ENCODE measurements at places on chromosomes 2 and 18.
A peak's percentile ranks its signal among the peaks of the same experiment; 100 is the strongest.

DNA sequence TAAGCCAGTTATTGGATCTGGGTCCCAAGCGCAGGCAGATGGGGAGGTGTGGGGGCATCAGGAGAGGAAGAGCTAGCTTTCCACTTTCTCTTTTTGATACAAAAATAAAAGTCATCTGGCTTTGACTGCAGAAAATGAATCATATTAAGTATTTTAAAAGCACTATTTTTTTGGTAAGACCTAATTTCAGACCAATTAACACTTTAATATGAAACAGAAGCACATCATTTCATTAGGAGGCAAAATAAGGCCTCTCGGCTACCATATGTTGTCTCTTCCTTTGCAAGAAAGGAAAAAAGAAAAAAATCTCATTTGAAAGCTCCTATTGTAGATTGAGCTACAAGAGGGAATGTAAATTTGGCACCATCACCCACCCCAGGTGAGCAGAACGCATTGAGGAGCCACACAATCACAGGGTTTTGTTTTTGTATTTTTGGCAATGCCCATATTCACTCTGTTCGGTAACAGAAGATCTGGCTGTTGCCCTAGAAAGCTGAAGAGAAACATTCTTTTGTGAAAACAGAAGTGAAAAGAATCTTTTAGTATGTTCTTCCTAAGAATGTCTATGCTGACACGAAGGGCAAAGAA is 390.7 kb upstream of the ETAA1 start:
- no peak for DNase-seq

DNA sequence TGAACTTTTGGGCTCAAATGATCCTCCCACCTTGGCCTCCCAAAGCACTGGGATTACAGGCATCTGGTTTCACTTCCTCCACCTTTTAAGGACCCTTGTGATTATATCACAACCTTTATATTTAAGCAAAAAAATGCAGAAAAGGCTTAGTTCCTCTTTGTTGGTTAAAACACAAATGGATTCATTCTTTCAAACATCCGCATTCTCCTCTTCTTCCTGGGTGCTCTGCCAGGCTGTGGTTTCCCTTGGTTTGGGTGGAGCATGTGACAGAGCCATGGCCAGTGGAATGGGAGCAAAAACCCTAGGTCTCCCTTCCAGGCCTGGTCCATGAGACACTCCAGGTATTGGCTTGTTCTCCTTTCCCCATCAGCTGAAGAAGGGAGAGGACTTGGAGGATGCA is 9.9 kb upstream of the SLC66A3 start:
- DNase-seq = no peak

DNA sequence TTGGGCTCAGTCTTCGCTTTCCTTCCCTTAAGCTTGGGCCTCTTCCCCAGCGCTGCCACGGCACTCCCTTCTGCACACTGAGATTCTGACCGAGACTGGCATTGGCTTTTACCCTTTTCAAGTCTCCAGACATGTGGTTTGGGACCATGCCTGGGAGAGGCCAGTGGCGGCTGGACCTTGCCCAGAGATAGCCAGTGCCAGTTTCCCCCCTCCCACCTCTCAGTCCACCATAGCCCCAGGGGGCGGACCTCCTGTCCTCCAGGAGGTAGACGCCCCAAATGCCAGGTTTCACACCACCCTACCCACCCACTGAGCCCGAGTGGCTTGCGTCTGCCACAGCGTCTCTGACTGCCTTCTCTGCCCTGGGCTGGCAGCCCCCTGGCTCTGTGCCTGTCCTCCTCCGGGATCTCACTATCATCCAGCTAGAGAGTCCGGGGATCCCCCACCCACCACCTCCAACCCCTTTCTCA is 47.7 kb downstream of the INPP5D start:
- DNase-seq = no peak

DNA sequence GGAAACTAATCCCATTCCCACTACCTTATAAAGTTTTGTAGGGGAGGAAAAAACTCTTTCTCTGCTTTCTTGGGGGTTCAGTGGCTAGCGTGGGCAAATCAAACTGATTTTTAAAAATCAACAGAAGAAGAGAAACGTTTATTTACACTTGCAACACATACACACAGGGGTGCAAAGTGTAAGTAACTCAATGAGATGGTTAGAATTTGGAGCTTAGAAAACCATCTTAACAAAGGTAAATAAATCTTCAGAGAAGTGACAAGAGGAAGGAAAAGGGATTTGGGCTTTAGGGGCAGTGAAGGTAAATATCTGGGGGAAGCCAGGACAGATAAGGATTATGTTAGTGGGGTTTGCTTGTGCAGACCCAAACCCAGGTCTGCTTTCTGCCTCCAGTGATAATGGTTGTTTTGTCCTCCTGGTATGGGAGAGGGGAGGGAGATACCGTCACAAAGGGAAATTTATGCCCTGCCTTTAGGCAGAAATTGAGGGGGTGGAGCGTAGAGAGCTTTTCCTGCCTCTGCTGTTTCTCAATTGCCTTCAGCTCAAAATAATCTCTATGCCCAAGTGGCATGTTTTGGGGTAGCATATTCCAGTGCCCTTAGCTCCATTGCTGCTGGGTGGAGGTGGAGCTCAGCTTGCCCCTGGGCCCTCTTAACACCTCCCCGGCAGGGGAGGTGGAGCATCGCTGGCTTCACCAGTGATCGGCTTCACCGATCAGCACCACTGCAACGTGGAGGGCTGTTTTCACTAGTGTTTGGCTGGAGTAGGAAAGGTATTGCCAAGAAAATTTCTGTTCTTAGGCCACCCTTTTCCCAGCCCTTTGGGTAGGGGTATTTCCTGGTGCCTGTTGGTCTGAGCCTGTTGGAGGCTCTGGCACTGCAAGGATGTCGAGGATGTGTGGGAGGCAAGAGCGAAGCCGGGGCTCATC is 92.2 kb downstream of the TEX51 start:
- DNase-seq = no peak

- DNase-seq = no peak
These were observed 243.9 kb upstream of the ID2 start for GRCh38 chr2:8437949-8438400.

- DNase-seq = no peak
These were observed 3.0 kb downstream of the RBM45 start for GRCh38 chr2:178115271-178115670.

GRCh38 chr2:226137201-226137811 is 662.3 kb downstream of the IRS1 start:
- peak; percentile 29 for DNase-seq

DNA sequence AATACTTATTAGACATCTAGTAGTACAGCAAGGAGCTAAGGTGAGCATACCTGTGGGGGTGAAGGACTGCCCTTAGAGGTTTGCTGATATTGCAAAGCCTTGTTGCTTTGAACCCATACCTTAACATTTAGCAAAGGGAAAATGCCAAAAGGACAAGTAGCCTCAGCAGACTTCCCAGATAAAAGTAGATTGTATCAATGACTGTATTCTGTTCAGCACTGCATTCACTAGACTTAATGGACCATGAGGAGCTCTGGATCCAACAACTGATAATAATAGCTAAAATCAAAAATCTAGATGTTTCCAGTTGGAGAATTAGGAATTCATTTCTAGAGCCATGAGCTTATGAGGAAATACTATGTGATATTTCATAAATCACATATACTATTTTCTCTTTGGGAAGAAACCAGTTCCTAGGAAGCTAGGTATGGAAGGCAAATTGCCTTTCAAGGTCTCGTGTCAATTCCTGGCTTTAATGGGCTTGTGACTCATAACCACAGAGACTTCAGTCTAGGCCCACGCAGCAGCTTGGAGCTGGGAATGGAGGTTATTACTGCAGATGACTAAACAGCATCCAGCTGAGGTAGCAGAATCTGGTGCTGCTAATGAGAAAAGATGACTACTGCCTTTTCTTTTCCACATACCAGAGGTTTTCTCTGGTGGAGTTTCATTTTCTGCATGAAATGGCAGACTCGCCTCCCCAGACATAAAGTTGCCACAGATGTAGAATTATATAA is 191.2 kb upstream of the NABP1 start:
- DNase-seq = no peak

DNA sequence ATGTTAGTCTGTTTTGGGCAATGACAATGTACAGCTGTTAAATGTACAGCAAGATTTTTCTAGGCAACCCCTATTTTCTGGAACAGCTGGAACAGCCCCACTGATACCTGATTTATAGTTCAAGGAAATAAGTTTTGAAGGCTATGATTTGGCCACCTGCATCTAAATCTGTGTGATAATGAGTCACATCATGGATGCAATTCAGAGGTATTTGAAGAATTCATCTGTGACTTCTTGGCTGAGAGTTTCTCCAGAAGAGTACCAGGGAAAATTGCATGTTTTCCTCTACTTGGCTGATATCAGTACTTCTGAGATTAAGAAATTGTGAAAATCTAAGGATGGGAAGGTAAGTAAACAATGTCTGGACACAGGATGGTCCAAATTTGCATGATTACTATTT is 40.7 kb upstream of the NT5C1B start:
- DNase-seq = no peak

DNA sequence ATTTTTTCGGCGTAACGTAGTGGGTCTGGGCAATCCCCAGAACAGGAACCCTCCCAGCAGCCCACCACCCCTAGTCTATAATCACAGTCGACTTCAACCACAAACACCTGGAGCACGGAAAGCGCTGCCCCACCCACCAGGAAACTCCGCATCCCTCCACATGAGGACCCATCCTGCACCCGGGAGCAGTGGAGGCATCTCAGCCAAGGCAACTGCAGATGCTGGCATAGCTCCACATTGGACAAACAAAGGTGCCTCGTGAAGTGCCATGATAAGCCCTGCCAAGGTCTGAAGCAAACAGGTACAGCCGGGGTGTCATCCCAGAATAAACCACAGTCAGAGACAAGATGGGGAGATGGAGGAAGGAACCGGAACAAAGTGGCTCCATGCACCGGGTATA is 24.3 kb upstream of the COPS8 start:
- DNase-seq = no peak

GRCh38 chr2:64787698-64788097 is 134.0 kb upstream of the SERTAD2 start:
- DNase-seq = no peak

GRCh38 chr2:189276277-189276676 is 96.7 kb upstream of the COL5A2 start:
- no peak for DNase-seq

DNA sequence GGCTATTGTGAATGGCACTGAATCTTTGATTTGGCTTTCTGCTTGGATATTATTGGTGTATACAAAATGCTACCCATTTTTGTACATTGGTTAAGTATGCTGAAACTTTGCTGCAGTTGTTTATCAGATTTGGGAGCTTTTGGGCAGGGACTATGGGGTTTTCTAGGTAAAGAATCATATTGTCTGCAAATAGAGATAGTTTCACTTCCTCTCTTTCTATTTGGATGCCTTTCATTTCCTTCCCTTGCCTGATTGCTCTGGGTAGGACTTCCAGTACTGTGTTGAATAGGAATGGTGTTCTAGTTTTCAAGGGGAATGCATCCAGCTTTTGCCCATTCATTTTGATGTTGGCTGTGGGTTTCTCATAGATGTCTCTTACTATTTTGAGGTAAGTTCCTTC is 489.1 kb upstream of the LRATD1 start:
- DNase-seq = no peak

DNA sequence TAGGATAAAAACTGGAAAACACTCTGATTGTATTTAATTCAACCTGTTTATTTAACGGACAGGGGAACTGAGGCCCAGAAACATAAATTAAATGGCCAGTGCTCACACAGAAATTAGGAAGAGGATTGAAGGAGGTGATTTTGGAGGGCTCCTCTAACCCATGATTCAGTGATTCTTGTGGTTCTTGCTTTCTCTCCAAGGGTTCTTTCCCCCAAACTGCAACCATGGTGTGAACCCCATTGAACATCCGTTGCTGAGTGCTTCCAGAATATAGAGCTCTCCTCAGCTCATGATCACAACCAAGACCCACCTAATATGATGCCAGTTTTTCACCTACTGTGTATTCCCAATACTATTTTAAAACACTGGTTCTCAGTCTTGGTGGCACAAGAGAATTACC is 41.4 kb downstream of the BMP10 start:
- no peak for DNase-seq

- DNase-seq = no peak
These were observed 126.0 kb downstream of the MREG start for GRCh38 chr2:215887303-215887702.

DNA sequence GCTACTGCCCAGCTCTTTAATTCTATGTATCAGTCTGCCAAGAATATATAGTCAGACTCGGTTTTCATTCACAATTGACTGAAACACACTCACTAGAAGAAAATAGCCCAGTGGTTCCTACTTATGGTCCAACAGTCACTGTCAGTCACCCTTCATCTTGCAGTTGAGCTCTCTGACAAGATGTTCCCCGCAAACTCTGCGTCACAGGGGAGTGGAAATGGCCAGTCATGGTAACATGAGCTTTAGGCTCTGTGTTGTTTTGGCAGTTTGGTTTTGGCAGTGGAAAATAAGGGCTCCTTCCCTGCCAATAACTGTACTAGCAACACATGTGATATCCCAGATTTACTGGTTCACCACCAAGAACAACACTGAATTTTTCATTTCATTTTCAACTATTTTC is 122.5 kb downstream of the PRPF40A start:
- DNase-seq = no peak

GRCh38 chr2:112182581-112183034 is 44.4 kb downstream of the FBLN7 start:
- DNase-seq = no peak

- no peak for DNase-seq
These were observed 60.8 kb downstream of the RBM43 start for GRCh38 chr2:151200844-151201243.
